ENCODE measurements at places on chromosomes 3 and 15.

DNA sequence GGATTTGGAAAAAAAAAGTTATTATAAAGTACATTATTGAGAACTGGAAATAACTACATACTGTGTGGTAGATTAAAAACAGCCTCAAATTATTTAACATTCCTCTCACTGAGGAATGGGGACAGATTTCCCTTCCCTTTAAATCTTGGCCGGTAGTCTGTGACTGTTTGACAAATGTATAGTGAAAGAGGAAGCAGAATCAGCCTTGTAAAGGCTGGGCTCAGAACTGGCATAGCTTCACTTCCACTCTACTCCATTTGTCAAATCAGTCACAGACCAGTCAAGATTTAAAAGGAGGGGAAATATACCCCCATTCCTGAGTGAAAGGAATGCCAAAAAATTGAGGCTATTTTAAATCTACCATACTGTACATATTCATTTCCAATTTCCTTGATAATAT, 18.2 kb upstream of the B4GALT4 start:
- no peak for DNase-seq

GRCh38 chr15:39685999-39686613, 96.5 kb downstream of the FSIP1 start:
- peak; percentile 19 for DNase-seq

GRCh38 chr3:58989163-58989562, 60.7 kb downstream of the CFAP20DC start:
- DNase-seq = no peak

DNA sequence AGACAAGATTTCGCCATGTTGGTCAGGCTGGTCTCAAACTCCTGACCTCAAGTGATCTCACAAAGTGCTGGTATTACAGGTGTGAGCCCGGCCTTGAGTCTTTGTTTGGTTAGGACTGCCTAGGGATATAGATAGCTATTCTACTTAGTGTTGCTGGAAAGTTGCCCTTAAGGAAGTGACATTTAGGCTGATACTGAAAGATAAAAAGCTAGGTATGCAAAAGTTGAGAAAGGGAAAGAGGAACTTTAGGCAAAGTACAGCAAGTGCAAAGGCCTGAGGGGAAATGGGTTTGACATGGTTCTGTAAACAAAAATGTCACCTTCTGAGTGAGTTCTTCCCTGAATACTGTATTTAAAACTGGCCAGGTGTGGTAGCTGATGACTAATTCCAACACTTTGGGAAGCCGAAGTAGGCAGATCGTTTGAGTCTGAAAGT, 111.5 kb downstream of the ZNF609 start:
- DNase-seq = no peak

DNA sequence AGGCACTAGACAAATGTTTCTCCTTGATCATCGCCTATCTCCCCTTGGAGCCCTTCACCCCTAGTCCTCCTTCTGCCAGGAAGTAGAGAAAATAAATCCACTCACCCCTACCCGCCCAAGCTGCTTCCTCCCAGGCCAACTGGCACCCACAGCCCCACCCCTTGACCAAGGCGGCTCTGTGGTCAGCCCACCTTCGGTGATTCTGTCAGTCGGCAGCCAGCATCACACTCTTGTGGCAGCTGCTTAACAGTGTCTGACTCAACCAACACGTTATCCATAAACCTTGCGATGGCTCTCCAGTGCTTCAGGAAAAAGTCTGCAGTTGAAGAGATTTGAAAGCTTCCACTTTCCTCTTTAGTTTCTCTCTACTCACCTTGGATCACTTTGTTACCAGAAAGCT, 7.6 kb downstream of the SHF start:
- DNase-seq = no peak

DNA sequence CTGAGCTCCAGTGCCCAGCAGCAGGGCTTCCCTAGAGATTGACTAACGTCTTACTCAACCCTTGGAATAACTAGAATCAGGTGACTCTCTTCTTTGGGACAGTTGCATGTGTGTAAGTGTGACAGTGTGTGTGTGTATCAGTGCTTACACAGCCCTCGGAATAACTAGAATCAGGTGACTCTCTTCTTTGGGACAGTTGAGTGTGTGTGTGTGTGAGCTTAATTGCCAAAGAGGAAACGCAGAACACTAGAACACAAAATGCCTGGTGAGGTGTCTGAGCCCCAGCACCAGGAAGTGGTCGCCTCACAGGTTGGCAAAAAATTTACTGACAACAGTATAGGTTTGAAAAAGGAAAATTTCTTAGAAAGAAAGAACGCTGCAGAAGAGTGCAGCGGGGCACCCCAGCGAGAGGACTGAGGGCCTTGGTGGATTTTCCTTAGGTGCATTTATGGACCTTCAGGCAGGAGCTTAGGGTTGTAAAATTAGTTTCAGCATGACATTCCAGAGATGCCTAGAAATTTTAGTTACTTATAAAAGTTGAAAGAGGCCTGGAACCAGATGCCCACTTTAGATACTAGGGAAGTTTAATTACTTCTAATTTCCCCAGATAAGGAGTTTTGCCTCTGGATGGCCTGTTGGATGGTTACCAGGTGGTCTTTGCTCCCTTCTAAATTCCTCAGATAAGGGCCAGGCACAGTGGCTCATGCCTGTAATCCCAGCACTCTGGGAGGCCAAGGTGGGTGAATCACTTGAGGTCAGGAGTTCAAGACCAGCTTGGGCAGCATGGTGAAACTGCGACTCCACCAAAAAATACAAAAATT, 3.7 kb upstream of the WDR82 start:
- no peak for DNase-seq

DNA sequence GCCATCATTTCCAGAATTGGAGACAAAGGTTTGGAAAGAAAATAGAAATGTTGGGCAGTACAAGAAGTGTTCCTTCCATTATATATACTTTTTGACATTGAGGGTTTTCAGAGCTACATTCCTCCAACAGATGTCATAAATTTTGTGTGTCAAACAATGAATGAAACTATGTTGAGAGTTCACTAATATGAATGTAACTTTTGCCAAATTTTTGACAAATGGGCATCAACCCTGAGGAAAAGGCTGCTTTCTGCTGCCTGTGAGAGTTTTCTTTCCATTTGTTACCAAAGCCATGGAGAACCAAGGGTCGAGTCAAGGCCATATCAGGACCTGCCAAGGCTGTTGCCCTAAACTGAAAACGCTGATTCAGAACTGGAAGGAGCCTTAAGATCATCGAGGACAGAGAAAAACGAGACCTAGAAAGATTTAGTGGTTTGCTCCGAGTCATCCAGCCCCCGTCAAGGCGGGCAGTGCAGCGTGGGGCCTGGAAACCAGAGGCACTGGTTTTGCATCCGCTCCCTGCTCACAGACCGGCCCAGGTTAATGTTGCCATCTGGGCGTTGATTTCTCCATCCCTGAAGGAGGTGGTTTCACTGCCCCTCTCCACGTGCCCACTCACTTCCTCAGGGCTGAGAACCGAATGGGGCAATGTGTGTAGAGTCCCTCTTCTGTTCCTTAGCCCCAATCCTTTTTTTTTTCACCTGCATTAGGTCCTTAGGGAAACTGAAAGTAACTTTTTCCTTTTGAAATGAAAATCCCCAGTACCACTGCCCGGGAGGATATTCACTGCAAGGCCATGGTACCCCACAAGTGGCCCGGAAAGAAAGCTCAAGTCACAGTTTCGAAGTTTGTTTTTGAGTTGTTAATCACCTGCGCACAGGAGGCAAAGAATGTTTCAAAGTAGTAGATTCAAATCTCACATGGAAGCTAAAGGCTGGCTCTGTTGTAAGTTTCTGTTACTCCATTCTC, 32.8 kb downstream of the TPM1 start:
- no peak for DNase-seq

GRCh38 chr3:134027631-134028030, 2.1 kb downstream of the SLCO2A1 start:
- no peak for DNase-seq

DNA sequence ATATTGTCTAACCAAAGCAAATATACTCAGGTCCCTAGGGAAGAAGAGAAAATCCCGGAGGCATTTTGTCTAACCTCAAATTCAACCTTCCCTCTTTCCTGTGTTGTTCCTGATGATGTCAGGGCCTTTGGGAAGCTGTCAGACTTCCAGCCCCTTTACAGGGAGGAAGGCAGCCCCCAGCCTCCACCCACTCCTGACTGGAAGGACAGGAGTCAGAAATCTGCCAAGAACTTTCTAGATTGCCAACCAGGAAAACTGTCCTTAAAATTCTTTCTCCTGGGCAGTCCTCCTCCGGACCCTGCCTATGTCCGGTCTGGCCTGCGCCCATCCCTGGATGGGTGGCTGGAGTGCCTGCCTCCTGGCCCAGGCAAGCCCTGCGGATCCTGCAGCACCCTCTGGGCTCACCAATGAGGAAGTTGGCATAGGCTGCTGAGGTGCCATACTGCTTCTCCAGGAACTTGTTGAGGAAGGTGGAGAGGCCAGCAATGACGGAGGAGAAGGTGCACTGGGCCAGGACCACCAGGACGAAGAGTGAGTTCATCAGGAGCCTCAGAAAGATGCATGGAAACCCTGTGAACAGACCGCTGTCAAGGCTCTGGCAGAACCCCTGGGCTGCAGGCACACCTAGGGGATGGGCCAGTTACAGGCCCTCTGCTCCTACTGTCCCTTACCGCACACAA, 52.6 kb upstream of the RAB6B start:
- no peak for DNase-seq

- DNase-seq = no peak
Measured at GRCh38 chr15:85980946-85981345, 98.7 kb upstream of the AGBL1 start.

DNA sequence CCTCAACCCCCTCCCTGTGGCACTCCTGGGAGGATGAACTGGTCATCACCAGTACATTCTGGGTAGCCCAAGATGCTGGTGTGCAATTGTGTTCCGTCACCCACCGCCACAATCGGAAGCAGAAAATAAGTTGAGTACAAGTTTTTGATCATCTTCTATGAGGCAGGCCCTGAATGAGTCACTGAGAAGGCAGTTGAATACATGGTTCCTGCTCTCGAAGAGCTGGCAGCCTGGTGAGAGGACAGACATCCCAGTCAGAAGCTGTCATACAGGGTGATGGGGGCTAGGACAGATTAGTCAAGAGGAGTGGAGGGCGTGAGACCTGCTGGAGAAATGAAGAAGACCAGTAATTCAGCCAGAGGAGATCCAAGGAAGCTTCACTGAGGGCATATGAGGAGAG, 6.2 kb downstream of the CEMIP start:
- DNase-seq = no peak

GRCh38 chr3:49006408-49007067, 653 bp upstream of the WDR6 start:
- DNase-seq = no peak

- peak; percentile 96 for DNase-seq
Measured at GRCh38 chr15:69697916-69698315, 245.3 kb downstream of the RPLP1 start.

- no peak for DNase-seq
Measured at GRCh38 chr15:77276943-77277342, 143.0 kb downstream of the PEAK1 start.

DNA sequence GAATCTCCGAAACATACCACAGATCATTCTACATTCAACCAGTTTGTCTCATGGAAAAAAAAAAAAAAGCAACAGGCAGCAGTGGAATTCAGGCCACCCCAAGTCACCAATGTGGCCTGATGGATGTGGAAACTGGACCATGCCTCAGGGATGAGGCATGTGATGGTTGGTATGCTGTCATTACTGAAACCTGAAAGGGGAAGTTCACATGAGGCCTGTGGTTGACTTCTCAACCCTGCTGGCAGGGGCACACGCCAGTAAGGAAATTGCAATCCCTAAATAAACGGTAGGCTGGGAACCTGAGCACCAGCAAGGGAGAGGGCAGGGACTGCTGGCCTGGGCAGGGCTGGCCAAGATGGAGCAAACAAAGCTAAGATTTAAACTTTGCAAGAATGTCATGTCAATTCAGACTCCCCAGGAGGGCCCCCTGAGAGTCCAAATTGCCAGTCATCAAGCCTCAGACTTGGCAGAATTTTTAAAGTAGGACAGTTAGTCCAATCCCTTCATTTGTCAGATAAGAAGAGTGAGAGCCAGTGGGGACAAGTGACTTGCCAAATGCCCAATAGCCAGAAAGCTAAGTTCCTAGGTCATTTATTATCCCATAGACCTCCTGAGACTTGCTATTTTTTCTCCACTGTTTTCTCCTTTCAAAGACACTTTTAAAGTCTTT, 310.4 kb downstream of the ERC2 start:
- no peak for DNase-seq

GRCh38 chr15:98671060-98672008, 23.0 kb downstream of the IGF1R start:
- DNase-seq = no peak

- DNase-seq = no peak
Measured at GRCh38 chr3:131957980-131958379, 76.8 kb downstream of the CPNE4 start.

DNA sequence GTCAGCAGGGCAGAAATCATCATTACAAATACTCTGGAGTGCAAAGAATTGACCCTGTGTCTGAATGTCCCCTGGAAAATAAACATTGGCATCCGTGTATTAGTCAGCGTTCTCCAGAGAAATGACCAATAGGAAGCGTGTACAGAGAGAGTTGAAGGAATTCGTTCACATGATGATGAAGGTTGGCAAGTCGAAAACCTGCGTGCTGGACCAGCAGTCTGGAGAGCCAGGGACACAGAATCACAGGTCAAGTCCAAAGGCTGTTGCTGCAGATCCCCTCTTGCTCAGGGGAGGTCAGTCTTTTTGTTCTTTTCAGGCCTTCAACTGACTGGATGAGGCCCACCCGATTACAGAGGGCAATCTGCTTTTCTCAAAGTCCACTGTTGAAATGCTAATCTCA, 16.6 kb downstream of the GP9 start:
- no peak for DNase-seq

Data from NCI-H1105 treated with DMSO at 0.1 percent for 48 hours (cell line).